ENCODE measurements at places on chromosomes 6 and 20.
A peak's percentile ranks its signal among the peaks of the same experiment; 100 is the strongest.

DNA sequence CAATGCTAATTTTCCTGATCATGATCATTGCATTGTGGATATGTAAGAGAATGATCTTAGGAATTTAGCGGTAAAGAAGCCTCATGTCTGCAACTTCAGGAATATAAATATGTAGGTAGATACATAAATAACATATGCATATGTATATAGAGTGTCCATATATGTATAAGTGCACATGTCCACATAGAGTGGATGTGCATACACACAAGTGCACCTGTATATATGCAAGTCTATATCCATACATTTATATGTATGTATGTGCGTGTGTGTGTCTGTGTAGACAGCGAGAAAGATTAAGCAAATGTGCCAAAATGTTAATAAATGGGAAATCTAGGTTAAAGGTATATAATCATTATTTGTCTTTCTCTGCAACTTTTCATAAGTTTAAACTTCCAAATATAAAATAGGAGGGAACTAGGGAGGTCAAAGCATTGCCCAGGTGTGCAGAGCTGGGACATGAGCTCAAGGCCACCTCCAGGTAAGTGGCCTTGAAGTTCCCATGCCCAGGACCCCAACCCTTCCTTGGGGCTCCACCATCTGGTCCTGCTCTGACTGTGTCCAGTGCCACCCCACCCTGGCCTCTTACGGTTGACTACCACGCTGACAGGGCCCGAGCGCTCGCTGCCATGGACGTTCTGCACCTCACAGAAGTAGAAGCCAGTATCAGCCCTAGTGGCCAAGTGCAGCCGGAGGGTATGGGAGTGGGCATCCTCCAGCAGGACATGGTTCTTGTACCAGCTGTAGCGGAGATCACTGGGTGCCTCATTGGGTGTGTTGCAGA, 9.6 kb downstream of the SIGLEC1 start:
- DNase-seq, result no peak

DNA sequence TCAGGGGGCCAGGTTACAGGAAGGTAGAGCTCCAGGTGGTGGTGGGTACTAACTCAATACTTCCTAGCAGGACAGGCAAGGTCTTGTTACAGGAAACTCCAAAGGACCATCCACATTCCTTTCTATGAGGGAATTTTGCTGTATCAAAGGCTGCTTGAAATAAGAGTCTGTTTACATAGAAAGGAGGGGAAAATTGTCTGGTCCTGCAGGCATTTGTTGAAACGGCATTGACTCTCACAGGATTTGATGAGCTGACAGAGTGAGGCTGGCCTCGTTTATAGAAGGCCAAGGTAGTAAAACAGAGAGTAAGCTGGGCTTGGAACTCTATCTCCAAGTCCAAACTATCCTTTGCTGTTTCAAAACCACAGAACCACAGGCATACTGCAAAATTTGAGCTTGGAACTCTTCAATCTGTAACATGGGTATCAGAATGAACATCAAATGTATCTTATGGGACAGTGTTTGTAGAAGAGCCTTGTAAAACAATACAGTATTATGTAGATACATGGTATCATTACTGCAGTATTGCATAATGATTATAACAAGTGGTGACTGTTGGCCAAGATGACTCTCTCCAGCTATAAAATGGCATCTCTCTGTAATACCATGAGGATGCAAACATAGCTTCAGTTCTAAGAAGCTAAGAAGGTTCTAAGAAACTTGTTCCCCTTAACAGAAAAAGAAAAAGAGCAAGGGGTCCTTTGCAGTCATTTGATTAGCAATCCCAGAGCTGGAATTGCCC, 61.5 kb downstream of the TRAM2 start:
- no peak for DNase-seq

DNA sequence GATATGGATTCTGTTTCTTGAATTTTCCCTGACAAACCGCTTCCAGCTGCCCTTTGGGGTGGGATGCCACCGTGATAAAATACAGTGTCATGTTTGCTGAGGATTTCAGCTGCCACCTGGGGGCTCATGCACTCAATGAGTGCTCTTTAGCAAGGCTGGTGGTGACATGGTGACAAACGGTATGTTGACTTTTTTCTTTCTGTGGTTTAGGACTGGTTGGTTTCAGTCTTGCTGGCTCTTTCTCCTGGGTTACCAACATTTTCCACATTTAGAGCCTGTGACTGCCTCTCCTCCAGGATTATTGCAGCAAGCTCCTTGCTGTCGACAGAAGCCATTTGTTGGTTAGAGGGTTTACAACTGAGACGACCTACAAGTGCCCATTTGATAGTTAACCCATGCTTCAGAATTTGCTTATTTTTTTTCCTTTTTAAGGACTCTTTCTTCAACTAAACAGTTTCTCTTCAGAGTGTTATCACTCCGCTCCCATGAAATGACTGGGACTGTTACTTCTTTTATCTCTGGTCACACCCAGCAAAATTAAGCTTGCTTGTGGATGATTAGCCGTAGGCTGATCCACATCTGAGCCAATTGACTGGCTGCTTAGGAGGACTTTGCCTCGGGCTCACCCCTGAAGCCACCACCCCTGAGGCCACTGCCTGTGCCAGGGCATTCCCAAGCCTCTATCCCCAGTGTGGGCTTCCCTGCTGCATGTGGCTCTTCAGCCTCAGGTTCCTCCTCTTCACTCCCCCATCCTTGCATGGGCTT, 48.4 kb upstream of the CDYL start:
- no peak for DNase-seq

DNA sequence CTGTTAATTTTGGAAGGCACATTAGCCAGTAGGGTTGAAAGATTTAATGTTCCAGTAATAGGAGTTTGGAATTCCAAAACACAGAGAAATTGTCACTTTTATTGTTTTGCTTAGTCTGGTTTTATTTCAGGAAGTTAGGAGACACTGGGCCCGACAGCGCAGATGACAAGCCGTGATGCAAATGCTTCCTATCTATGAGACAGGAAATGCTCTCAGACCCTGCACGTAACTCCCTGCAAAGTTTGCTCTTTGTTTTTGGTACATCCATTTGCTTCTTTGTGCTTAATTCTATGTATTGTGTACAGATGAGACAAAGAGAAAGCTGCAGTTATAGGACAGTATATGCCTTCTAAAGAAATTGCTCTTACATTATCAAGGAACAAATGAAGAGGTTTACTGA, 201.6 kb upstream of the SGK1 start:
- peak; percentile 27 for DNase-seq

GRCh38 chr6:157032923-157033322, 255.7 kb downstream of the ARID1B start:
- DNase-seq, result no peak

DNA sequence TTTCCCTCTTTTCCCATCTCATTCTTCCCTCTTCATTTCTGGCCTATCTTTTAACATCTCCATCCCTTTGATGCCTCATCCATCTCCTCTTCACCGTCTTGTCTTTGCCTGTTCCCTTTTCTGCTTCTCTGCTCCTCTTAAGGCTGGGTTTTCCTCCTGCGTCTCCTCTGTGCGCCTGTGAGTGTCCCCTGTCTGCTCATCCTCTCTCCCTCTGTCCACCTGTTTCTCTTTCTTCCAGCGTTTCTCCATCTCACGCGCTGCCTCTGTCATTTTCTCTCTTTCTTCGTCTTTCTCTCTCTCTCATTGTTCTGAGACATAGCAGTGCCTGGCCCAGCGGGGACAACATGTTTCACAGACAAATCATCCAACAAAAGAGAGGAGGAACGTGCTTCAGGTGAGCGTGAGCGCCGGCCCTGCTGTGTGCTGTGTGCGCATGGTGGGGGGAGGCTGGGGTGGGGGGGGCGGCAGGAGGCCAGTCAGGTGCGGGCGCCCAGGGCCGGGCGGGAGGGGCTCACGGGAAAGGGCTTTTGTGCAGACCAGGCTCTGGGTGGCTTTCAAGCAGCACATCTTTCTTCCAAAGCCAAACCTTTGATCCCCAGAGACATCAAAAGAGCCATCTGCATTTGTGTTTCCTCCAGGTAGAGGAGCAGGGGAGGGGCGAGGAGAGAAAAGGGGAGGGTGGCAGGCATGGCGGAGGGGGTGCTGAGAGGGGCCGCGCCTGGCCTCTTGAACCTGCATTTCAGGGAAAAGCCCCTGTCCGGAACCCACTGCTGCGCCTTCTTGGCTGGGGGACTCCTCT, 121.3 kb downstream of the VEGFA start:
- DNase-seq, result no peak

DNA sequence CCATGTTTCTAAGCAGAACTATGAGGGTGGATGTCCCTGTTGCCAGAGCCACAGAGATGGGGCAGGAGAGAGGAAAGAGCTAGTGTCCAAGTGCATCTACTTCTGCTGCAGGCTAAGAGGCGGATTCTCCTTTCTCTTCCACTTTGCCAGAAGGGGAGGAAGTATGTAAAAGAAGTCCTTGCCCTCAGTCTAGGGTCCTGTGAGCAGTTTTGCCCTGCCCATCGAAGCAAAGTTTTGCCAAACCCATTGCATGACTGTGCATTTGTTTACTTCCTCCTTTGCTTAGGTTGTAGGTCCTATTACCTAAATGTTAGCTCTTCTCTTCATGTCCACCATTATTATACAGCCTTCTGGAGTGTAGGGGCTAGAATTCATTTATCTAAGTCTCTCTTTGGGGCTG, 106.2 kb upstream of the ARMC2 start:
- no peak for DNase-seq

- DNase-seq, result no peak
Observed at GRCh38 chr20:41074441-41074840, 45.8 kb downstream of the TOP1 start.

DNA sequence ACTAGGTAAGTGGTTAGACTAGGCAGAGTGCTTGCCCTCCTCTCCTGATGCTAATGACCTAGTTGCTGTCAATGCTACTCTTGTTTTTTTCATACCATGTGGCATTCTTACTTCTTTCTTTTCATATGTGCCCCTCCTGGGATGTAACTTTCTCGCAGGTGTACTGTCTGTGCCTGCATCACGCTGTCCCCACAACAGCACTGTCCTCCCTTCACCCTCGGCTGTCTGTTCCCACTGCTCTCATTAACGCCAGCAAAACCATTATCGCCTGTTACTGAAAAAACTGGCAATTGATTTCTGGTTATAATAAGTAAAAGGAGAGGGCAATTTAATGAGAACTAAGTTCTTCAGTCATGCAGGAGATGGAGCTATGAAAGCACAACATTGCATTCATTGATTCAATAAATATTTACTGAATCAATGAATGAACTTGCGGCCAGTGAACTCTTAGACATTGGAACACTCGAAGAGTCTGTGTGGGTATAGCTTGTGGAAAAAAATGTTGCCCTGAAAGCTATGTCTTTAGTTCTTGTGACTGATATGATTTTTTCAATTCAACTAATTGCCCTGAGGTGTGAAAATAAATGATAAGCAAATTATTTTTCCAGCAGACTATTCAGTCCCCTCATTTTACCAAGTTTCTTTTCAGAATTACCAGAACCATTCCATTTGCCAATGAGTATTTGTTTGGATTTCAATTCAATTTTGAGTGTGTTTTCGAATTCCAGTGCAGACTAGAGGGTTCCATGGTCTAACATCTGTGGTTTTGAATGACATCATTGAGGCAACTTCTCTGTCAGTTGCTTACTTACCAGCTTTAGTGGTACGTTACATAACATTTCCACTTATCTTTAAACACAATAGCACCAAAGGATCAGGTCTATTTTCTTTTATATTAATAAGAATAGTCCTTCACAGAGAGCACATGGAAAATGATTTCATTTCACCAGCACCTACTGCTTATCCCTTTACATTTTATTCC, 2.1 kb downstream of the SLC17A4 start:
- no peak for DNase-seq

GRCh38 chr6:12596731-12597130, 119.8 kb upstream of the PHACTR1 start:
- DNase-seq, result no peak

DNA sequence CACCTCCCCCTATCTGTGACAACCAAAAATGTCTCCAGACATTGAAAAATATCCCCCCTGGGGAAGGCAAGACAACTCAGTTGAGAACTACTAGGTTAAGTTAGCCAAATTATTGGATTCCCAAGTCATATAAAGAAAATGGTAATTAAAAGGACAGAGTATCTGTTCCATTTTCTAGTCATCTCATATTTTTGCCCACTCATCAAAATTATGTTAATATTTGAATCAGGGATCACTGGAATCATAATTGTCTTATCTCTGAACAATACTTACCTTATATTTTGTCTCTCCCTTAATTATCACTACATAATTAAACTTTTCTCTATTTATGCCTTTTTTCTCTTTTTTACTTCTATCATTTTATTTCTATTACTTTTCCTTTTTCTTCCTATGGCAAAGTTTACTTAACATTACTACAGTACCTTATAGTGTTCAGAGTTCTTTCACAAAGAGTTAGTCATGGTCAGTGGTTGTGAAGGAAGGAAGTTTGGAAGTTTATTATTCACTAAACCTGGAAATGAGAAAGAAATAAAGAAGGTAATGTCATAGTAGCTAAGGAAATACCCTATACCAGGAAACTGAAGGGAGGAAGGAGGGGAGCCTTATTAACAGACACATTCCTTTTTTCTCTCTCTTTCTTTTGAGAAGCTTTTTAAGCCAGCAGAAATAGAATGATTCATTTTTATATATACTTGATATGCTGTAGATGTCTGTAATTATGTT, 332.9 kb downstream of the COL12A1 start:
- no peak for DNase-seq

GRCh38 chr6:170075659-170076223, 215.1 kb downstream of the DLL1 start:
- DNase-seq, result no peak

GRCh38 chr20:48674461-48674860, 153.3 kb downstream of the PREX1 start:
- DNase-seq, result no peak

GRCh38 chr20:32655903-32656512, 17.7 kb downstream of the C20orf203 start:
- DNase-seq, result no peak

- DNase-seq, result no peak
Observed at GRCh38 chr6:1387876-1388629, 1.3 kb upstream of the FOXF2 start.

GRCh38 chr6:21754891-21755290, 161.3 kb downstream of the SOX4 start:
- DNase-seq, result no peak

- DNase-seq, result peak; percentile 51
Observed at GRCh38 chr6:156719720-156720563, 57.2 kb upstream of the ARID1B start.

DNA sequence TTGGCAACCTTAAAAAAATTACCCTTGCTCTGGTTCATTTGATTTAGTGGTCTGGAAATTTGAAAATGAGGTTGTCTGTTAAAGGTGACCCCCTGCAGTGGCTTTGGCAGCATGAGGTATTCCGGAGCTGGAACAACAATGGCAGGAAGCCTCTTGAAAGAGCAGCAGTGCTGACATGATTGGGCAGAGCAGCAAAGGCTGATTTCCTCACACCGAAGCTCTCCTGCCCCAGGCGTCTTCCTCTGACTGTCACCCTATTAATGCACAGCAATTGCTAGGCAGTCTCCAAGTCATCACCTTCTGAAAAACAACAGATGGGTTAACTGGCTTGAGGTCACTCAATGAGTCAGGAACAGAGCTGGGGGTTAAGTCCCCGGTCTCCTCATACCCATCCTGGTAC, 241.8 kb upstream of the MMS22L start:
- no peak for DNase-seq

- DNase-seq, result no peak
Observed at GRCh38 chr6:132259070-132259469, 142.2 kb downstream of the MOXD1 start.

All from T-helper 1 cell (primary cell).